ENCODE measurements at places on chromosomes 5 and 9.

DNA sequence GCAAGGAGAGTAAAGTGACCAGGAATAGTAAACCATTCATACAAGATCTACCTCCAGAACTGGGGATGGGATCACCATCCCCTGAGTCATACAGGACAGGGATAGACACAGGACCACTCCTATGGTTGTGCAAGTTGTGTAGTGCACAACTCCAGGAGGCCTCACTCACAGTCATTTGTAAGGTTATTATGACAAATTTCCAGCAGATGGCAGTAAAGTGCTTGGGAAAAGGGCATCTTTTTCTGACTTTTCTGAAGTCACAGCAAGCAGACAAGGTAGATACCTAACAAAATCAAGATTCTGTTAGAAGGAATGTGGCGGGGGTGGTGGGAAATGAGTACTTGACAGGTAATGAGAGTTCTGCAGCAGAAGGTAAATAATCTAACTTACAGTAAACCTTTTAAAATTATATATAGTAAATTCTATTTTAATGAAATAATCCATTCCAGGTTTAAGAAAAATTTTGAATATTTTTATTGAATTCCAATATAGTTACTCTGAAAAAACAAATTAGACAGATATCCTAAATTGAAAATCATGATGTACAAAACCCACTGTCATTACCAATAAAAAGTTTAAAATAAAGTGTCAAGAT is 16.7 kb upstream of the KIF27 start:
- DNase-seq: peak; percentile 32

GRCh38 chr5:180035206-180035931 is 36.2 kb downstream of the RNF130 start:
- no peak for DNase-seq

GRCh38 chr9:125707472-125707804 is 430 bp upstream of the MAPKAP1 start:
- no peak for DNase-seq

GRCh38 chr5:151068433-151069197 is 12.2 kb downstream of the TNIP1 start:
- no peak for DNase-seq

GRCh38 chr5:115869256-115869795 is 27.6 kb downstream of the AP3S1 start:
- no peak for DNase-seq

DNA sequence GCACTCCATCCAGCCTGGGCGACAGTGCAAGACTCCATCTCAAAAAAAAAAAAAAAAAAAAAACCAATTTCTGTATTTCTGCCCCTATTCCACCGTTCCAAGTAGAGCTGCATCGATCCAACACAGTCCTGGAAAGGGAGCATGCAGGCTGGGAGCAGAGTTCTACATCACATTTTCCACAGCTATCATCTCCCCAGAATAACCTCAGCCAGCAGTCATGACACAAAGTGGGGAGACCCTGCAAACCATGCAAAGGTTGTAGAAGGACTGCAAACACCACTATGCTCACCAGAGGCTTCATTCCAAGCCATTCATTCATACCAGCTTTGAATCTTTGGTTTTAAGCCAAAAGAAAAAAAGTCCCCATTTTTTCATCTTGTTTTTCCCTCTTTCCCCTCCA is 20.8 kb upstream of the ZNF354A start:
- DNase-seq: no peak

DNA sequence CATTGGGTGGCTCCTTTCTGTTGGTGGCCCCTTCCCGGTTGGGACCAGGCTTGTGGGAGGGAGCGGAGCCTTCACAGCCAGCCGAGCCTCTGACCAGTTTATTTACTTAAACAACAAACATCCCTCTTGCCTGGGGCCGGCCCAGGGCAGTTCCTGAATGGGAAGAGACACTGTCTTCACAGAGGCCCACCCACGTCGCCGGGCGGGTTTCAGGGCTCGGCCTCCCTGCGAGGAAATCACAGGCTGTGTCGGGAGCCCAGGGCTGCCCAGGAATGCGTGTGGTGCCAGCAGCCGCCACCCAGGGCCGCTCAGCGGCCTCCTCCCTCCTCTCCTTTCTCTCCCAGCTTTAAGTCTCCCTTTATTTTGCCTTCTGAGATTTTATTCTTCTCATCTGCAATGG is 132.5 kb downstream of the HSD17B3 start:
- DNase-seq: no peak

DNA sequence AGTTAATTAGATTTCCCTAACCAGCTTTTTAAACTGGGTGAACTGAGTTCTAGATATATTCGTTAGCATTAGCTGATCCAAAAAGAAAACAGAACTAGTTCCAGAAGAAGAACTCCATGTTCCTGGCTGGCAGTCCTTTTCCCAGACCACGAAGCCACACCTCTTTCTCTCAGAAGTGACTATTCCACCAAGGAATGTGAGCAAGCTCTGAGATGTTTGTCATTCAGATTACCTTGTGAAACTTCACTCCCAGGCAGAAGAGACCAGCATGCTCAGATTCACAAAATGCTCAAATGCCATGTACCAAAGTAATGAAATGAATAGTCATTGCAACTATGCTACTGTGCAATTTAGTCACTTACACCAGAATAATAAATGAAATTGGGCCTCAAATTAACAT is 4.4 kb upstream of the SSBP2 start:
- DNase-seq: peak; percentile 73

GRCh38 chr9:107999011-107999410 is 509.4 kb upstream of the KLF4 start:
- DNase-seq: no peak

DNA sequence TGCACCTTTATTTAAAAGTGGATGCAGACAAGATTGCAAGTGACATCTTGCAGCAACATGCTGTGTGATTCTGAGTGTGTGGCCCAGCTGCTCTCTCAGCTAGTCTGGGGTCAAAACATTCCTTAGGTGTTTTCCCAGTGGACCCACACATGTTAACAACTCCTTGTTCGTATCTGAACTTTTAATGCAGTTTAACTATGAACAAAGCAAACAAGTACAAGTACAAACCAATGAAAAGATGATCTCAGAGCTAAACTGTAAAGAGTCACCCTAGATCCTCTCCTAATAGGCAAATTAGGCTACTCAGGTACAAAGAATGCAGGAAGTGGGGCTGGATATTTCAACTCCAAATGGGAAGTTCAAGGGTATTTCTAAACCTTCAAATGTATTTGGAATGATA is 108.4 kb downstream of the ENTREP1 start:
- DNase-seq: peak; percentile 11

- DNase-seq: no peak
Measured at GRCh38 chr9:68740561-68740960, 35.5 kb downstream of the PIP5K1B start.

GRCh38 chr9:127011772-127012171 is 97.2 kb downstream of the RALGPS1 start:
- DNase-seq: no peak

- no peak for DNase-seq
Measured at GRCh38 chr5:131297886-131298285, 34.0 kb downstream of the CDC42SE2 start.

- no peak for DNase-seq
Measured at GRCh38 chr9:134984372-134985265, 66.9 kb upstream of the FCN1 start.

GRCh38 chr5:165565911-165566310 is 2060.5 kb downstream of the MAT2B start:
- DNase-seq: no peak

- DNase-seq: no peak
Measured at GRCh38 chr5:16550316-16550952, 66.4 kb downstream of the RETREG1 start.

DNA sequence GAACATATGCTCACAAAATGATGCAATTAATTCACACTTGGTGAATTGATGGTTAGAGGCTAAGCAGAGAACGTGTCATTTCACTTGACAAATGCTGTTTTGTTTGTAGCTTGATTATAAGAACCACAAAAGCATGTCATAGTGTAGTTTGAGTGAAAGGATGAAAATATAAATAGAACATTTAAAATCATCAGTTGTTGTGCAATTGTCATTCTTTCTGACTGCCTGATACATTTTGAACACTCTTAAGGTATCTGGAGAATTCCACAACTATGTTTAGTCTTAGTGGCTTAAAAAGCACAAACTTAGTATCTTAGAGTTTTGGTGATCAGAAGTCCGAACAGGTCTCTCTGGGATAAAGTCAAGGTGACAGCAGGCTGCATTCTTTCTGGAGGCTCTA is 129.4 kb downstream of the BASP1 start:
- DNase-seq: no peak

GRCh38 chr9:36974731-36975130 is 59.3 kb downstream of the PAX5 start:
- no peak for DNase-seq

- no peak for DNase-seq
Measured at GRCh38 chr9:5112646-5113045, 72.8 kb downstream of the INSL6 start.

- no peak for DNase-seq
Measured at GRCh38 chr9:4755026-4755609, 14.1 kb upstream of the AK3 start.

DNA sequence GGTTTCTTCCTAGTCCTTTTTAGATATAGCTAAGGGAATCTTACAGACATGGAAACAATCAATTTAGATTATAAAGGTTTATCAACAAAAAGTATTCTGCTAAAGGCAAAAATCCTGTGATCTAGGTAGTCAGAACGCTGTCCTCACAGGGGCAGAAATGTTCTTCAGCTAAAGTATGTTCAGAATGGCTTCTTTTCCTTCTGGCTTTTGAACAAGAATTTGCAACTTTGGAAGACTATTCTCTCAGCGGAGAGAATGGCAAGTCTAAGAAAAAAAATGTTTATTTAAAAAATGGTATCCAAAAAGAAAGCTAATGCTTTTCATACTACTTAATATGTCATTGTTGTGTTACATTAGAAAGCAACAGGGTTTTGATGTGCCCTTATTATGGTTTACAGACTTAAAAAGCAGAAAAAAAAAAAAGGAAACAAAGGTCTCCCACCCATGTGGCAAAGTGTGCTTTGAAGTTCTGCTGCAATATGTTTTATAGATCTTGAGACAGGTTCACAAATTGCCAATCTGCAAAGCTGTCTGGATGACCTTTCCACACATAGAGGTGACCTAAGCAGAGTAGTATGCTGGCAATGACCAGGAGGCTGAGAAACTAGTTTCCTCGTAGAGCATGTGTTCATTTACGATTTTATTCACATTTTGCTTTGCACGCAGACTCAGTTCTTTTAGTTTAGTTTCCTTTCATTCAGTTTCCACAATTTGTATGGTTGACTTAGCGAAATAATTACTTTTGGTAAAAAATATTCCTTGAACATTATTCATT is 45.1 kb upstream of the PJA2 start:
- DNase-seq: no peak

Data from fibroblast of skin of left quadriceps (primary cell).